ENCODE measurements at places on chromosomes 6 and 20.
A peak's percentile ranks its signal among the peaks of the same experiment; 100 is the strongest.

GRCh38 chr20:47352332-47353238, 3.9 kb downstream of the ZMYND8 start:
- DNase-seq = no peak

- DNase-seq = no peak
These were observed 136.1 kb upstream of the SUPT3H start for GRCh38 chr6:45513843-45514242.

GRCh38 chr20:50246367-50247195, 56.0 kb downstream of the CEBPB start:
- no peak for DNase-seq

GRCh38 chr6:84278321-84278998, 51.0 kb upstream of the CEP162 start:
- no peak for DNase-seq

GRCh38 chr6:143839196-143839595, 3.9 kb upstream of the LTV1 start:
- DNase-seq = no peak

DNA sequence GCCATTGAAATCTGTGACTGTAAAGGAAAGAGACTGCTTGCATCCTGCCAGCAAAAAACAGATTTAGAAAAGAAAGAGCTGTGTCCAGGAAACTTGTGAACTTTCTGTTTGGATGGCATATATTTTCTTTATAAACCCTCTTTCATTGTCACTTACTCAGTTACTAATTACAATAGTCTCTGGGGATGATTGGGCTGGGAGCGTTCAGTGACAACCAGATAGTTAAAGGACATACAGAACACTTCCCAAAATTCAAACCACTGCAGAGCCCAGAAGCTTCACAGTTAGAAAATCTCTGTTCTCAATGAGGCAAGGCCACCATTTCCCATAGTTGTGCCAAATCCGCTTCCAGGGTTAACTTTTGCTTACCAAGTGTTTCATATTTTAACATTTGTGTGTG, 98.6 kb upstream of the TAB2 start:
- no peak for DNase-seq

DNA sequence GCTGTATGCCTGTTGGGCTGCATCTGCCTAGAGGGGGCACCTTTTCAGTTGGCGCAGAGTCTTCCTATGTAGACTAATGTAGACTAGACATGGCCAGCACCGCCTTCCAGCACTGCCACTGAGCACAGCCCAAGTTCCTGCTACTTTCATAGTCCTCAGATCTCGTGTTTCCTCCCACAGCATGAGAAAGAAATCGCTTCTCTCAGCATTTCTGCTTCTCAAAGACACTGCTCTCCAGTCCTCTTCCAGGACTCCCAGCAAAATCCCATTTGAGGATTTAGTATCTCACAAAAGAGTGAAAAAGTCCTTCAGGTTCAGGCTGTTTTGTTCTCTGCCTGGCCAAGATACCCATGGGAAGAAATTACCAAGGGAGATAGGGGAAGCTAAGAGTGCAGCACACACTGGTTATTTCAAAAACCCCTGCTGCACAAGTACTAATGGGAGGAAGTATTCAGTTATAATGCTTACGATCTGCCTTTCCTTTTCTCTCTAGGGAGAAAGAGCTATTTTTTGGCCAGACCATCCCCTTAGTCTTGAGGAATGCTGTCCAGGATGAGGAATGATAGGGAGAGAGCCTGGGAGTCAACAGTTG, 35.7 kb downstream of the OGFRL1 start:
- no peak for DNase-seq

DNA sequence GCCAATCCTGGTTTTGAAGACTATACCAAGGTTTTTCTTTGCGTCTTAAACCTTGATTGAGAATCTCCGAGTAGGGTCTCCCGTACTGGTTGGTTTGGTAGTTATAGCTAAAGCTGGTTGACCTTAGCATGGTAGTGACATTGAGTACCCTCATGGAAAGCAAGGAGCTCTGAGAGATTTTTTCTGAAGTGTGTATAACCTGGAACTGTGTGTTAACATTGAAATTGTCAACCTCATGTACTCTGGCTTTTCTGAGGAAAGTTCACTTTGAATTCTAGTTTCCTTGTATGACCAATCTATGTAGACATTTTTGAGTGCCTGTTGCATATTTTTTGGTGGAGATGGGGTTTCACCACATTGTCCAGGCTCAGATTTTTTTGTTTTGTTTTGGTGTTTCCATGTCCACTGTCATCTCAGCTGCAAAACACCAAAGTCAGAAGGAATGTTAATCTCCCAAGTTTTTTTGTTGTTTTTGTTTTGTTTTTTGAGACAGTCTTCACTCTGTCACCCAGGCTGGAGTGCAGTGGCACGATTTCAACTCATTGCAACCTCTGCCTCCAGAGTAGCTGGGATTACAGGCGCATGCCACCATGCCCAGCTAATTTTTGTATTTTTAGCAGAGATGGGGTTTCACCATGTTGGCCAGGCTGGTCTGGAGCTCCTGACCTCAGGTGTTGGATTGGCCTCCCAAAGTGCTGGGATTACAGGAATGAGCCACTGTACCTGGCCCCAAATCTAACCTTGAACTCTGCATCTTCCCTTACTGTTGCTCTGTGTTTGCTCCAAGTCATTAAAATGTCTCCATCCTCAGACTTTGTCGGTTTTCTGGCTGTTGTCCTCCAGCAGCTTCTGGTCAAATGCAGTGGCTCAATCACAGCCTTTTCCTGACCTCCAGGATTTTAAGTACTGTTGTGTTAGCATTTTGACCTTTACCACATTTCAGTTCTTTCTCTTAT, 4.3 kb downstream of the RPS12 start:
- DNase-seq = no peak

DNA sequence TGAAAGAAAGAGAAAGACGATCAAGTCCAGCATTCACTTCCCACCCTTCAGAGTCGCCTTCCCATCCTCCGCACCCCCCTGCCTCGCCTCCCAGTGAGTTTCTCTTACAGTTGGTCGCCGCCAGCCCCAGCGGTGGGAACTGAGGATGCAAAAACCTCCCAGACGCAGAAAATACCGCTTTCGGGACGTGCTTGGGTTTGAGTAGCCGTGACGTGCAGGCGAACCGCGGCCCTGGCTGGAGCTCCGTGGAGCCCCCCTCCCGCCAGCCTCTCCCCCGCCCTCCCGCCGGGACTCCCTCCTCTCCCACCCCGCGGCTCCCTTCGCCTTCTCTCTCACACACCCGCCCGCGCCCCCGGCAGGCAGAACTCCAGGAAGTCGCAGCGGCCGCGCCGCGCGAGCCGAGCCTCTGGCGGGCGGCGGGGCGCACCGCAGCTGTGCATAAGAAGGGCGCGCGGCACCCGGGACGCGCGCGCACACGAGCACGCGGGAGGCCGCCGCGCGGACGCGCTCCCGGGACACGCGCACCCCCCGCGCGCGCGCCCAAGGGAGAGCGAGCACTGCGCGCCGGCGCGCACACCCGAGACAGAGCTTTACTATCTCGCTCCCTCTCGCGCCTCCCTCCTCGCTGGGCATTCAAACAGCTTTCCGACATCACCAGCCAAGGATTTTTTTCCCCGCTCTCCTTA, at the start of gene ADGRB3:
Gene ADGRB3, plus strand, starts transcription at position 557 of the 686 bp plus-strand sequence. CDS start 3,394 bp downstream, outside the sequence.
- peak; percentile 82 for DNase-seq

GRCh38 chr6:158662954-158663624, 13.2 kb downstream of the SYTL3 start:
- no peak for DNase-seq

DNA sequence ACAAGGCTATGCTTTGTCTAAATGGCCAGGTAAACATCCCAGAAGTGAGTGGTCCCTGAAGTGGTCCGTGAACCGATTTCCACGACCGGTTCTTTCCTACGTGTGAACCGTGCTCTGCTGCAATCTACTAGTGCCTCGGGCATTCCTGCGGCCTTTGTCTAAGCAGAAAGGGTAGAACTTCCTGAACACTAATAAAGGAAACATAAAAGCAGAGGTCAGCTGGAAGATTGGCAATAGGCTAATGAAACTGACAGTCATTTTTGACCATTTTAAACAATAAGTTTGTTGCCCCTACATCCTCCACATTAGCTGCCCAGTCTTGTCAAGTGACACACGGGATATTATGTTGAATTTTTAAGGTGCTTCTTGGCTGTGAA, 410.0 kb downstream of the PLCB1 start:
- DNase-seq = no peak

DNA sequence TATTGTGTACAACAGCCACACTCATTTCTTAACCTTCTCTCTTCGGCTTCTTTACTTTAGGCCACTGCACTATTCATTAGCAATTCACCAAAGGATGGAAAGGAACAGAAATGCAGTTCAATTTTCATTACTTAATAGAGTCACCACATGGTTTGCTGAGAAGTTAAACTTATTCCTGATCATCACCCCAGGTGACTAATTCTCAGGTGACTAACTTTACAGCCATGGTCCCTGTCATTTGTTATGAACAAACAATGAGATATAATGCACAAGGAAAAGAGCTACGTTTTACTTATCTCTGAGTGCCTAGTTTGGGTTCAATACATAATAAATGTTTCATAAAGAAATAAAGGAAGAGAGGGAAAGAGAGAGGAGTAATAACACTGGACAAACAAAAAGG, 45.8 kb upstream of the DST start:
- no peak for DNase-seq

- no peak for DNase-seq
These were observed 17.1 kb upstream of the EFCAB8 start for GRCh38 chr20:32841632-32842031.

DNA sequence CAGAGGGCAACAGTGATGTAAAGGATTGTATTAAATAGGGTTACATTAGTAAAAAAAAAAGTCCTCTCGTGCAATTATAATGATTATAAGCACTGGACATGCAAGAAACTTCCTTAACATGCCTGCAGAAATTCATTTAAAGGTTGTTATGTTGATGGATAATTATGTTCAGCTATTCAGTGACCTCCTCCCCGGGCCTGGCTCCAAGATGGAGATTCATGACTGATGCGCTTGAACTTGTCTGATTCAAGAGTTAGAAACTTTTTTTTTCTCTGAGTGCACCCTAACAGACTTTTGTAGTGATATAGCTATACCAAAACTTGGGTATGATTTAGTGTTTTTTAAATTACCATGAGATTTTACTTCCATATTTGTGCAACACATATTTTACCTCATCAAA, 1170.0 kb upstream of the CITED2 start:
- no peak for DNase-seq

- DNase-seq = no peak
These were observed 113.5 kb downstream of the JARID2 start for GRCh38 chr6:15359335-15359862.

DNA sequence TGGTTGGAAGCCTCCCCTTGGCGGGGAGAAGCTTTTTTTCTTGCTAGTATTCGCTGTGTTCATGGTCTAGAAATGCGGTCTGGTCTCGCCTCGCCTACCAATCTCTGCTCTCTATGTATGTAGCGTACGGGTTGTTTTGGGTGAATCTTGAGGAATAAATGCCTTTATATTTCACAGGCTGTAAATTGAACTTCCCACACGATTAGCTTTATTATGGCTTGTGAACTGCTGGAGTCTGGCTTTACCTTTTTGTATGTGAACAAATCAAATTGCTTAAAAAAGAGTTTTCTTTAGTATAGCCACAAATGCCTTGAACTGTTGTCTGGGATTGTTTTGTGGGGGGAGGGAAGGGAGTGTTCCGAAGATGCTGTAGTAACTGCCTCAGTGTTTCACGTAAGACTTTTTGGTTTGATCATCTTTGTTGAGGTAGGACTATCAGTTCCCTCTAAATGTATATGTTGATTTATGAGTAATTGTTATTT, 2.2 kb downstream of the INSM1 start:
- no peak for DNase-seq

- no peak for DNase-seq
These were observed 650 bp upstream of the TTK start for GRCh38 chr6:80003826-80004172.

GRCh38 chr20:63831646-63831992, 555 bp upstream of the ZBTB46 start:
- no peak for DNase-seq

GRCh38 chr6:150233843-150234269, 91.0 kb downstream of the PPP1R14C start:
- no peak for DNase-seq

DNA sequence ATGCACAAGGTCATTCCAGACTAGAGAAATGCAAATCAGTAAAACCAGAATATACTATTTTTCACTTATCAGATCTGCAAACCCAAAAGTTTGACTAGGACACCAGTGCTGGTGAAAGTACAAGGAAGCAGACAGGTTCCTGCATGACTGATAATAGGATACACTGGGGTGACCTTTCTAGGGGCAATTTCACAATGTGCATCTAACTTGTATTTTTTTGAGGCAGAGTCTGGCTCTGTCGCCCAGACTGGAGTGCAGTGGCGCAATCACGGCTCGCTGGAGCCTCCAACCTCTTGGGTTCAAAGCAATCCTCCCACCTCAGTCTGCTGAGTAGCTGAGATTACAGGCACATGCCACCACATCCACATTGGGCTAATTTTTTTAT, 11.4 kb downstream of the COMMD7 start:
- DNase-seq = no peak

DNA sequence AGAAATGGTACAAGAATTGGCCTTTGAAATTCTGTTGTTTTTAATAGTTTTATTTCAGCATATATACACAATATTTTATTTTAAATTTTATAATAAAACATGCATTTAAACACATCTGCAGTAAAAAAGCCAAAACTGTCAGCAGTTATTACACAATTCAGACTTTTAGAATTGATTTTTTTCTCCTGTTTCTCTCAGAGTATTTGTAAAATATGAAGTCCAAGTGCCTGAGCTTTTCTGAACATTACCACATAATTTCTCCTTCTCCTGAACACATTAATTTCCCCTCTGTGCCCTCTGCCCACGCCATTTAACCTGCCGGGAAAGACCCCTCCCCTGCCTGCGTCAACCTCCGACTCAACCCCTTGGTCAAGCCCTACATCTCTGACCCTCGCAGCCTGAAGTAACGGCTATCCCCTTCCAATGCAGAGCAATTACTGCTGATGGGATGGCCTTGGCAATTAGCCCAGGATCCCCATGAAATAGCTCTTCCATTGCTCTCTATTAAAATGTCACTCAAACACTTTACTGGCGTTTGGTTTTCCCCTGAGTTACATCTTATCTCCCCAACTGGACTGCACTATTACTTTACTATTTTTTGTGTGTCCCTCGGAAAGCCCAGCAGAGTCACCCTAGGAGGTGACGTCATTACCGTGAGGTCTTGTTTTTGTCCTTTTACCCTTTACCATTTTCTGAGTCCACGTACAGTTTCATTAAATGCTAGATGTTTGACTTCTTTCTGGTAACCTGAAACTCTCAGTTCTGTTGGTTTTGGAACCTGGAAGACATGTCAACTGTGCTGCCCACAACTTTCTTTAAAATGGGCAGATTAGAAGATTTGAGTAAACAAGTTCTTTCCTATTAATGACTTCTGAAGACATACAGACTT, 146.7 kb upstream of the TAB2 start:
- DNase-seq = no peak
